ENCODE measurements at places on chromosomes 16 and 17. TPM values are rescaled to one million over a fixed set of nuclear protein-coding genes. Genes with fewer than 3 reads are reported as not detected.

TLE7 gene
- not detected for polyA plus RNA-seq

DNA sequence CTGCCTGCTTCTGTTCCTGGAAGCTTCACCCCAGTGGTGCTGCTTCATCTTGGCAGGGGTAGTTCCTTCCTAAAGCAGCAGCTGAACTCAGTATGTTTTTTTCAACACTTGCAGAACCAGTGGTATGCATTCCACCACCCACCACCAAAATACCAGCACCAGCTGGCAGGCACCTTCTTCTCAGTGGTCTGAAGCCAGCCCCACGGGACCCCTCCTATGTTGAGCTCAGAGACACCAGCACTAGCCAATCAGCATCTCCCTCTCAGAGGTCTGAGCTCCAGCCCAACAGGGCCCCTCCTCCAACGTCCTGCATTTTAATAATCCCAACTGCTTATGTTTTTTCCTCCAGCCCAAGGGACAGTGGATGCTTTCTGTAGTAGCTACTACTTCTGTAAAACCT lies 299.6 kb upstream of the CCL2 start:
- no peak overlapping the region for H3K4me3 ChIP-seq
- no peaks in the 10 kb centered on the region for H3K36me3 ChIP-seq
- no peaks in the 10 kb centered on the region for H3K4me1 ChIP-seq
- no peak overlapping the region for H3K27ac ChIP-seq
- H3K27me3 ChIP-seq, result peaks cover 15% of the 10 kb centered on the region

AOC2 gene
- polyA plus RNA-seq, result 0.88 TPM

- H3K27me3 ChIP-seq, result peaks cover 8% of the 10 kb centered on the region
- H3K4me3 ChIP-seq, result no peak overlapping the region
- peaks cover 4% of the 10 kb centered on the region for H3K4me1 ChIP-seq
- no peaks in the 10 kb centered on the region for H3K36me3 ChIP-seq
These were observed 27.8 kb upstream of the HEATR6 start for GRCh38 chr17:60106340-60107059.

CHST6 gene
- polyA plus RNA-seq, result not detected

DNA sequence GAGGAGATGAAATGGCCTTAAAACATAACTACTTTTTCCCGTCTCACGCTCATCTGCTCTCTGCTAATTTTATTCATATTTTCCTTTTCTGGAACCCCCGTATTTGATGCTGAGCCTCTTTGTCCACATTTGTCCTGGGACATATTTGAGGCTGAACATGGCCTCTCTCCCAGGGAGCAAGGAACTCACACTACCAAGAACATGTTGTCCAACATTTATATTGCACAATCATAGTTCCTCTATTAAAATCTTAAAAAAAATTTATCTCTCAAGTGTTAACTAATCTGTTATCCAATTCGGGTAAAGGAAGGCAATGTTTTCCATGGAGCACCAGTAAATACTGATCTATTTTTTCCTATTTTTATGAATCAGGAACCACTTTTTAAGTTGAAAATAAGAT lies 60.2 kb downstream of the CMC2 start:
- H3K4me1 ChIP-seq, result no peaks in the 10 kb centered on the region
- DNase-seq, result no peak
- no peak overlapping the region for H3K27ac ChIP-seq
- no peak overlapping the region for H3K4me3 ChIP-seq
- H3K27me3 ChIP-seq, result peaks cover 24% of the 10 kb centered on the region

All from K562 (cell line).